ENCODE measurements at places on chromosomes 1 and 21.

DNA sequence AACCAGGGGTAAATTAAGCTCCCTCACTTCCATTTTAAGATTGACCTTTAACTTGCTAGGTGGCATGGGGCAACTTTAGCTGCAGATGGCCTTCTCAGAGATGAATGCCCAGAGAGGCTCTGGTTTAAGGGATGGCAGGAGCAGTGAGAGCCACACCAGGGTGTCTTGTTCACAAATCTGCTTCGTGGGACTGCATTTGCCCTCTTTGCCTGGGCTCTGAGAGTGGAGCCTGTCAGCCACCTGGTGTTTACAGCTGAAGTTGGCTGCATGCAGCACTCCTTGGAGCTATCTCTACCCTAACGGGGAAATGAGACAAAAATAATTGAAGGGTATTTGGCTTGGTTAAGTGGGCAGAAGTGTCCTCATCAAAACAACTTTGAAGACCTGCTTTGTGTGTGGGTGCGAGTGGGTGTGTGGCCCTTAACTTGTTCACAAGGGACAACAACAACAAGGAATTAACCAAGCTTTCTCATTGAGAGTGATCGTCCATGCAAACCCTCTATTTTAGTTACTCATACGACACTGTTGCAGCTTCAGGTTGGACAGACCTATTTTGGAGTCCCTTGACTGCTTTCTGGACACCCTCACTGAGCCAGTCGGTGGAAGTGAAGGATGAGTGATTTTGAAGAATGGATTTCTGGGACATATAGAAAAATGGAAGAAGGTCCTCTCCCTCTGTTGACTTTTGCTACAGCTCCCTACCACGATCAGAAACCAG lies 29.8 kb downstream of the PGM1 start:
- no peak for DNase-seq

DNA sequence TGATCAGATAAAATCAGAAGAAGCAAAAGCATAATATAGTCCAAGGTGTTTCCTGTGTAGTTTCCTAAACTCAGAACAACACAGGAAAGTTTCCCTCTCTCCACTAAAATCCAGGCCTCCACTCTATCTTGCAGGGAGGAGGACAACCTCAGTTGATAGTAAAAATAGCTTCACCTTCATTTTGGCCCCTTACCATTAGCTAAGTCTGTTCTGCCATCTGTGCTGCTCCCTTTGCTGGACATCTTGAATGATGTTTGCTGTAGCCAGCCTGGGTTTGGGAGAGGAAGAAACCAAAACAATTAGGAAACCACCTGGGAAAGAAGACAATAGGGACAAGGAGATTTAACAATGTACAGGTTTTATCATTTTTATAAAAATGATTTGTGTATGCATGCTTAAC lies 18.6 kb downstream of the DCAF8 start:
- no peak for DNase-seq

DNA sequence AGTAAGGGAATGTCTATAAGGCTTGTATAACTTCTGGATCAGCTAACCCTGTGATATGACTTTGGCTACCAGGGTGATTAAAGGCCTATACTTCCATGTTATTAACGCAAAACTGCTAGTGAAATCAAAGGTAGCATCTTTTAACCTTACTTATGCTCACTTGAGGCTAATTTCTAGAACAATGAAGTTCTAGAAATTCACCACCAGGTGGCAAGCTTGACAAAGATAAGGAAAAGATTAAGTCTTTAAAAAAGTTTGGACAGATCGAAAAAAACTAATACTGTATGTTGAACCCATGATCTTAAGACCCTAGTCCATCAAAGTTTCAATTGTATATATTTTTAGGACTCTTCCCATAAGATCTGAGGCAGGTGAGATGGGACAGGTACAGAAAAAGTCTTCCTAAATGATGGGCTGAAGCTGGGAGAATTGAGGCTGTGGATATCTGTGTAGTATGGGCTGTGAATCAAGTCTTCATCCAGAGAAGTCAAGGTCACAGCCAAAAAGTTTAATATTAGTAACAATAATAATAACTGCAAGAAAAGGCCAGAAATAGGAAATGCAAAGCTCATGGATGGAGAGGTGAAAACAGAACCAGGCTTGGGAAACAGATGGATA lies 18.8 kb downstream of the KYAT3 start:
- no peak for DNase-seq

- no peak for DNase-seq
Observed at GRCh38 chr21:19130379-19131028, 726.9 kb upstream of the TMPRSS15 start.

DNA sequence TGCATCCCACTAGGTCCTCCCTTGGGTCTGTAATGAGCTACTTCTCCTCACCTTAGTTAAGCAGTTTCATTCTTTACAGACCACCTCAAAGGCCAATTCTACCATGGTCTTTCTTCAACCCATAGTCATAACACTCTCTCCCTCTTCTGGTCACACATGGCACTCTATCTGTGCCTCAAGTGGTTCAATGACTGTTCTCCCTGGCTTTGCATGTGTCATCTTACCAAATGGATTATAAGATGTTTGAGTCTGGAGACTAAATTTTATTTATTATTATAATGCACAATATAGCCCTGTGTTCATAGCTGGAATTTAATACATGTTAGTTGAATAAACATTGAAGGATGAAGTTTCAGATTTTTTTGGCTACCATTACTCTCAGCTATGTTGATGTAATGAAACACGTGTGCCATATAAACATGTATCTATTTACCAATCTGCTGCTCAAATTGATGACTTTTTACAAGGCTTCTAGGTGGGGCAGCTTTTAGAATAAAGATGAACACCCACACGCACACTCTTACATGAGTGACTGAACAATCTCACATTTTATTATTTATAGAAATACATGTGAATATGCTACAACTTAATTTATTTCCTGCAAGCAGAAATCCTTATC lies 102.1 kb downstream of the RUNX1 start:
- DNase-seq, result peak; percentile 44

GRCh38 chr21:45383615-45384201 lies 21.3 kb upstream of the COL18A1 start:
- DNase-seq, result no peak

DNA sequence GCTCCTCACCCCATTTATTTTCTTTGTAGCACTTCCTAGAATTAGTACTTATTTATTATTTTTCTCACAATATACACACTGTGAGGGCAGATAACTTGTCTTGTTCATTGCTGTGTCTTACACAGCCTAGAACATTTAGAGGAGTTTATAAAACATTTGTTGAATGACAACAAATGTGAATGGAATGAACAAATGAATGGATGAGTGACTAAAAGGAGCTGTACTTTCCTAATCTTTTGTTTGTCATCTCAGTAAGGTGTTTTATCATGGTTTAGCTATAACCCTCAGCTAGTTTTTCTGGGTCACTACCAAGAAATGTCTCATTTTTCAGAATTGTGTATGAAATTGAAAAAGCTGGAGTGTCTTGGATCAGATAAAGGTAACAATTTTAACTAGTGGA lies 239.3 kb upstream of the KCNK2 start:
- no peak for DNase-seq

DNA sequence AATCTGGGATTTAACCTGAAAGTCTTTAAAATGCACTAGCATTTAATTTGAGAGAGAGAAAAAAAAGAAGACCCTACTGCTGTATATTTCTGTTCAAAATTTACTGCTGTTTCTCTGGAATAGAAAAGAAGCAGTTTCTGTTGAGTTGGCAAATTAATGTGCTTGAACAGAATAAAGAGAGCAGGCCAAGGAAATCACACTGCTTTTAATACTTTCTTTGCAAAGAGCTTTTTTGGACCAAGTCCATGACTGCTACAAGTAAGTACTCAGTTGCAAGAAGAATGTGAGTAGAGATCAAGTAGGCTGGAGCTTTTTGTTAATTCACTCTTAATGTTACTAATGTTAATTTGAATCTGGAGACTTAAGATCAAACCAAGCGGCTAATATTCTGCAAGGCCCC lies 336.2 kb upstream of the SGIP1 start:
- no peak for DNase-seq

DNA sequence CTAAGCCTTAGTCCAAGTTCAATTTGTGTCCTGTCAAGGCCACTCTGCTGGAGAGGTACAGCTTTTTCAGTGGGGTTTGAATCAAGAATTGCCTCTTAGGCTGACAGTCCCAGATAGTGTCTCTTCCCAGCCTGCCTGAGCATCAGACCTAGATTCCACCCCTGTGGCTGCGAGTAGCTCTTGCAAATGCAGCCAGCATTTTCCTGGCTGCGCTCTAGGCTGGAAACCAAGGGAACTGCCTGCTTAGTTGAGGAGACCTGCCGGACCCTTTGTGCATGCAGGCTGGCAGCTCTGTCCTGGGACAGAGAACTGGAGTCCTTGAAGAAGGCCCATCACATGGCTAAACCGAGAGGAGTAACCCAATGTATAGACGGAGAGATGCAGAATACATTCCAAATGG lies 293.7 kb downstream of the PCP4 start:
- DNase-seq, result no peak

GRCh38 chr1:228968891-228969606 lies 233.8 kb downstream of the RHOU start:
- no peak for DNase-seq

DNA sequence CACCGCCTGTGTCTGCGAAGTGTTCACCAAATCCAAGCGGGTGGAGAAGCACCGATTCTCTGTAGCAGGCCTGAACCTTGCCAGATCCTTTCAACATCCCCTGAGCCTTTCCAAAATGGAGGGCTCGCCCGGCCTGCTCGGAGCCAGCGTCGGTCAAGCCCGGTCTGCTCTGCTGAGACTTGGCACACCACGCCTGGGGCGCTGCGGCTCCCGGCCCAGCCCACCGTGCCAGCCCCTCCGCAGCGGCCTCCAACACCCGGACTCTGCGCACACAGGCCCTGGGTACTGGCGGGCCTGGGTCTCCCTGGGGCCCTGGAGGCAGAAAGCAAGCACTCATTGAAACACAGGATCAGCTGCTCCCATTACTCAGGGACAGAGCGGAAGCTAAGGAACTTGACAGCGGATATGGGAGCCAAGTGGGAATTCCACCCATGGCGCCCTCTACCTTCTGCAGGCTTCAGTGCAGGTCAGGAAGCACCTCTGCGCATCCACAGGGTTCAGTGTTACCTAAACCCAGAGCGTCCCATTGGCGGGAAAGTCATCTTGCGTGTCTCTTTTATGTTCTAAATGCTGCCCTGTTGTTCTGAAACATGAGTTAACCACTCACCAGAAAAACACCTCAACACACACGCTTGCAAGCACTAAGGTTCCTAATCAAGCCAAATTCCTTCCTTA lies 159.9 kb downstream of the ZBTB18 start:
- DNase-seq, result no peak

- DNase-seq, result no peak
Observed at GRCh38 chr1:48523558-48523957, 51.6 kb upstream of the SPATA6 start.

- no peak for DNase-seq
Observed at GRCh38 chr1:225250432-225250831, 177.4 kb downstream of the LBR start.

GRCh38 chr1:37308031-37308960 lies 166.1 kb upstream of the ZC3H12A start:
- DNase-seq, result no peak

GRCh38 chr21:39181205-39181818 lies 1.9 kb downstream of the PSMG1 start:
- peak; percentile 8 for DNase-seq

DNA sequence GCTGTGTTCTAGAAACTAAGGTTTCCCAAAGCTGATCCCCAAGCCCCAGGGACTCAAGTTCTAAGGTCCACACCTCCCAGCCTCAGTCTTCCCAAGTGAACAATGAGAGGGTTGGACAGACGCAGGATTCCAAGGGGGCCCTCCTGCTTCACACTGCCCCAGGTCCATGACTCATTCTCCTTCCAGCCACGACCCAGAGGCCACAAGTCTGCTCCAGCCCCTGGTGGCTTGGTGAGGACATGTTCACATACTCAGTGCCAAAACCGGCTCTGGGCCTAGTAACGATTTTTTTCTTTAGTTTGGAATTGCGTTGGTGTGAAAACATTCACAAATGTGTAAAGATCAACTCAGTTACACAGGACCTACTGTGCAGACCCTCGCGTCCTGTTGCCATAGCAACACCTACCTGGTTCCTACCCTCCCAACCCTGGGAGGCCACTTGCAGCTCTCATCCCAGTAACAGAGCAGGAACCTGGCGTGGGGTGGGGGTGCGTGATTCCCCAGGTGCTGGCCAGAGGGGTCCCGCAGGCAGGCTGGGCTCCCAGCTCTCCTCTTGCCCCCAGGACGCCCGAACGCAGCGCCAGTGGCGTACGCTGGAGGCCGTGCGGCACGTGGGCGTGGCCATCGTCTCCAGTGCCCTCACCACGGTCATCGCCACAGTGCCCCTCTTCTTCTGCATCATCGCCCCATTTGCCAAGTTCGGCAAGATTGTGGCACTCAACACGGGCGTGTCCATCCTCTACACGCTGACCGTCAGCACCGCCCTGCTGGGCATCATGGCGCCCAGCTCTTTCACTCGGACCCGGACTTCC lies 57.0 kb downstream of the DISP3 start:
- DNase-seq, result no peak

- DNase-seq, result no peak
Observed at GRCh38 chr1:218380125-218380977, 35.2 kb downstream of the TGFB2 start.

DNA sequence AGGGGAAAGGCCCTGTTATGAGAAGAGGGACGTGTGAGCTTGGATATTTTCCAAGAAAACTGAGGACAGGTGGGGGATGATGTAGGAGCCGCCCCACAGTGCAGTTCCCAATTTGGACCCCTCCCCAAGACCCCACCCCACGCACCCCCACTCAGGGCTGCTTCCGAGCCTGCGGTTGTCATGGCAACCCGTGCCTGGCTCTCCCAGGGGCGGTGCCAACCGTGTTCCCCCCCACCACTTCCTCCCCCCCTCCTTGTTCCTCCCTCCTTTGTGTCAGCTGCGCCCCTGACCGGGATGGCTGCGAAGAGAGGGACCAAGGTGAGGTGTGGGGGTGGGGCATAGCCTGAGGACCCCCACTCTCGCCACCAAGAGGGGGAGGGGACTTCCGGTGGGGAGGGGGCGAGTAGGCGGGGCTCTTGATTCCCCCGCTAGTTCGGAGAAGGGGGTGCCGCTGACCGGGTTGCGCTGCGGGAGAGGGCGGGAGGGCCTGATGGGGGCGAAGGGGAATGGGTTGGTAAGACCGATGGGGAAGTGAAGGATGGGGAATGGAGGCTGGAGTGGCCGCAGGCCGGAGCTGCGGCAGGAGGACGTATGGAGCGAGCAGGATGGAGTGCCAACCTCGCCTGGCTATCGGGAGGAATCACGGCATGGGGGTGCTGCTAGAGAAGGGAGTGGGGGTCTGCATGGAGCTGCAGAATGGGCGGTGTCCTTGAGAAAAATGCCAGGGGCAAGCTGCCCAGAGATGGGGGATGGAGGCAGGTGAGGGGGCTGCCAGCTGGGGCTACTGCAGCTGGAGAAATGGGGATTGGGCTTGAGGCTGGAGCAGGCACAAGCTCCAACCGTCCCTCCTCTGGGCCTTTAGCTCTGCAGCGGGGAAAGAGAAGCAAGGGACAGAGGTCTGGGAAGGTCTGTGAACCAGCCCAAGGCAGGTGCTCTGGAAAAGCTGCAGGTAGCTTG lies 953 bp downstream of the TRIM46 start:
- DNase-seq, result peak; percentile 49

GRCh38 chr1:67540025-67540732 lies 110.0 kb upstream of the SERBP1 start:
- DNase-seq, result no peak

All from activated T-cell treated with anti-CD3 and anti-CD28 coated beads, Interleukin-2, amount 50 U/mL, for 72 hours (primary cell).